ENCODE measurements at places on chromosomes 11 and 22.
A peak's percentile ranks its signal among the peaks of the same experiment; 100 is the strongest.

DNA sequence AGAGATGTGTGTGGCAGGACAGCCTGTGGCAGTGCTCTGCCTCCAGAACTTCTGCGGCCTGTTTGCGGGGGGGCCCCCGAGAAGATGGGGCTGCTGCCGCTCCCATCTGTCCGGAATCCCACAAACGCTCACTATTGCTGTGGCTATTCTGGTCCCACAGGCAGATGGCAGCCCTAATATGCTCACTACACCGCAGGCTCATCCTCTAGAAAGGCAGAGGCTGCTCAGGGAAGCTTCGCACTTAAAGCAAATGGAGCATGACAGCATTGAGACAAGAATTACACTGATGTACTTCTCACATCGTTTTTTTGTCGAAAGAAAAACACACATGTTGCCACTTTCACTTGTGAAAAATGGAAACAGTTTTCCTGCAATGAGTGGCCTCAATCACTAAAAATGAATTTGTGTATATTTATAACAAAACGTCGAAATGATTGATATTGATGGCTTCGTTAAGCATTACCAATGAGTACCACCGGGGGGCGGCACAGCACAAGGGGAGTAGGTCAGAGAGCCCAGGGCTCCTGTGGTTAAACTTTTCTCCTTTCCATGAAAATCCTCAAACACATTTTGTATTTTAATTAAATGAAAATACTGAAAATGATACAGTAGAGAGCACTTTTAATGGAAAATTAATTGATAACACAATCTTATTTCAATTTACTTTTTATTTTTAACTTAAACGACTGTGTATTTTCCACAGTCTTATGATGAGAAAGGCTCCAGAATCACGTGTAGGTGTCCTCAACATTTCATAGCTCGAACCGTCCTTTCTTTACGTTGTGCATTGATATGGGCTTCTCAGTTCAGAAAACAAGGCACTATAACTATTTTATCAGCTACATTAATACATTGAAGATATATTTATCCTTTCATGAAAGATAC, 69.1 kb downstream of the CTTN start:
- DNase-seq, result peak; percentile 35

DNA sequence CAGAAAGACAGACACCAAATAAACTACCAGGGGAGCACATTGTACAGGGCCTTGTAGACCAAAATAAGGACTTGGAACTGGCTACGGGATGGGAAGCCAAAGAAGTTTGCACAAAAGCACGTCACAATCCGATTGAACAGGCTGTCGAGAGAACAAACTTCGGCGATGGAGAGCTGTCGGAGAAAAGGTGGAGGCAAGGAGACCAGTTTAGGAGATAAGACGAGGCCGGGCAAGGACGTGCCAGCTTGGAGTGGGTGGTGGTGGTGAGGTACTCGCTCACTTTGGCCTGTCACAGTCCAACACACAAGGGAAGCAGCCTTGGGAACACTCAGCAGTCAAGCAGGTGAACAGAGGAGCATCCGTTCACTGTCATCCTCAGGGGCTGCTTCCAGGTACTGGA, 19.0 kb downstream of the APOL5 start:
- DNase-seq, result no peak

DNA sequence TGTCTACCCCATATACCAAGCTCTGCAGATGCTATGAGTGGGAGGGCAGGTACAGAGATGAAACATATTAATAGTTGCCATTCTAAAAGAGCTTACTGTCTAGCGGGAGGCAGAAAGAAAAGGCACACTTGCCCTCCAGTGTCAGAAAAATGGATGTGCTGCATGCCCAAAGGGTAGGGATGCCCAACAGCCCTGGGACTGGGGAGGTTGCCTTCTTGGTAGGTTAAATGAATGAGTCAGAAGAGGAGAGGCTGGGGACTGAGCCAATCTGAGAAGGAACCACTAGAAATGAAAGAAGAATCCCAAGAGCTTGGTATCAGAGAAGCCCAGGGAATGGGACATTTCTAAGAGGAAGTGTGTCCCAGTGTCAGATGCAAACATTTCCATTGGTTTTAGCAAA, 1.2 kb downstream of the BIRC3 start:
- DNase-seq, result no peak

- no peak for DNase-seq
These were observed 17.9 kb downstream of the C1QTNF6 start for GRCh38 chr22:37169947-37170688.

- DNase-seq, result no peak
These were observed 607 bp downstream of the DMC1 start for GRCh38 chr22:38569181-38569971.

GRCh38 chr11:45673441-45673840, 8.0 kb upstream of the CHST1 start:
- no peak for DNase-seq

- no peak for DNase-seq
These were observed 2.4 kb downstream of the PGR start for GRCh38 chr11:101127197-101127698.

- DNase-seq, result no peak
These were observed 177.4 kb upstream of the BLID start for GRCh38 chr11:122293296-122294023.

- no peak for DNase-seq
These were observed 71.5 kb downstream of the TYR start for GRCh38 chr11:89249196-89249595.

DNA sequence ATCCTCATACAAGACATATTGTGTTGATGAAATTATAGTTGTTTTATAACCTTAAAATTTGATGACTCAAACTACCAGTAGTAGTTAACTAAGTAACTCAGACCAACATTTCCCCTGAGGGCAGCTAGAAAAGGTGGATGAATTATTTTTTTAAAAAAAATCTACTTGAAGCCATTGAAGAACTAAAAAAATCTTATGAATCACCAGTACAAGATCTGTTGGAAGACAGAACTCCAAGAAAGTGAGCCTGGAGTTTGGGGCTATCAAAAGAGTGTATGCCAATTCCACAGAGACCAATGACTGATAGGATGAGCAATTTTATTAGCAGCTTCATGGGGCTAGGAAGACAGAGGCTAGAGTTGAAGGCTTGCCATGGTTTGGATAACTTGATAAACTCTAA, 72.4 kb downstream of the CYP2R1 start:
- no peak for DNase-seq

DNA sequence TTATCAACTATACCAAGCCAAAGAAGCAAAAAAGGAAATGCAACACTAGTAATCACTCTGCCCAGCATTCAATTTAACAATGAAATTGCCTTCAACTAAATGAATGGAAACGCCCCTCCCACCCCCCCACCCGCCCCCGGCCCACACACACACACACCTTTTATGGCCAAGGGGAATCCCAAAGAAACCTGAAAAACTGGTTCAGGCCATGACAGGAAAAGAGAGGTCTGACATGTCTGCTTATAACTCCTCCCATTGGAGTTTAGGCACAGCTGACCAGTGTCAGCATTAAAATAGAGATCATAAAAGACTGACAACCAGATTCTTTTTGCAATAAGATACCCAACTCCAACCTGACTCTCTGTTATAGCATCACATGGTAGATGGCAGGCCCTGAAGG, 42.6 kb downstream of the ACER3 start:
- no peak for DNase-seq

DNA sequence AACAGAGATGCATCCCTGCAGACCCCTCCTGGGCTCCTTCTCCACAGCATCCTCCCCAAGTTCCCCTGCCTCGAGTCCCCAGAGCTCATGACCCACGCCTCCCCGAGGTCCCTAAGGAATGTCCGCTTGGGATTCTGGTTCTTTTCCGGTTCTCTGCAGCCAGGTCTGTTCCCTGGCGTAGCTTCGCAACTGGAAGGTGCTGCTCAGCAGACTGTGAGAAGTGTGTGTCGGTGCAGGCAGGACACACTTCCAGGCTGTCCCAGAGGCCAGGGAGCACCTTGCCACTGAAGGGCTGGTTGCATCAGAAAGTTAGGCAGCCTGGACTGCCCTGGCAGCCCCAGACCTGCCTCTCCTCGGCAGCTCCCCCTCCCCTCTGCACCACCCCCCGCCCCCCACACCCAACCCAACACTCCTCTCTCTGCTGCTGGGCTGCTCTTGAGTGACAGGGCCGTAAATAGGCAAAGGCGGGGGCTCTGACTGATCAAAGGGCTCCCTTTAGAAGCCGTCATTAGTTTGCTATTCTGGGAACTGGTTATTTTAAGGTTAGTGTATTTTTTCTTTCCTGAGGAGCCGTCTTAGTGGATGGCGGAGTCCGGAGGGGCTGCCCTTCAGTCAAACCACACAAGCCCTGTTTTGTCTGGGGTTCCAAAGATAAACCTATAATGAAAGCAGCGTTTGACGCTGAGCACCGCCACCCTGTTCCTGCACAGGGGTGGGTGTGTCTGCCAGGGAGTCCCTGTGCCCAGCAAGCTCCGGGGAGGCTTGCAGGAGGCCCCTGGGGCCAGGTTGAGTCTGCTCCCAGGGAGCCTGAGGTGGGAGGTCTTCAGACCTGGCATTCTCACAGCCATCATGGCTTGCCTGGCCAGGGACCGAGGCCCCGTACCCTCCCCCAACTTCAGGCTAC, 88.6 kb upstream of the KCNQ1OT1 start:
- DNase-seq, result peak; percentile 84

DNA sequence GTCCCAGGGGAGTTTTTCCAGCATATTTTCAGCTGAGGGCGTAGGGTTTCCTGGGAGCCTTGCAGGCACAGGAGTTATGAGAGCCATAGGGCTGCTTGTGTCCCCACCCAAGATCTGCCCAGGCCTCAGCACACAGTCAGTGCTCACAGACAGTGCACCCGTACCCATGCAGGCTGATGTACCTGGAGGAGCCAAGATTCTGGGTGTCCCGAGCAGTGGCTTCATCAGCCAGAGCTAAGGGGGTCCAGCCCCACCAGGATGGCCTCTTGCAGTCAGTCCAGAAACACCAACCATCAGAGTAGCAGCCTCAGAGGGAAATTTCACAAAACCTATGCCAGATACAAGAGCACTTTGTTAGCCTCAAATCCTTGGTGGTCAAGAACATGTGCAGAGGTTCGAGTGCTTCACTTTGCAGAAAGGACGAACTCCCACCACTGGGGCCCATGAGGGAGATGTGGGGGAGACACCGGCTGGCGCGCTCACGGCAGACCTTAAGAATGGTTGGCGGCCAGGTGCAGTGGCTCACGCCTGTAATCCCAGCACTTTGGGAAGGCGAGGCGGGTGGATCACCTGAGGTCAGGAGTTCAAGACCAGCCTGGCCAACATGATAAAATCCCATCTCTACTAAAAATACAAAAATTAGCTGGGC, 43.8 kb upstream of the RTL6 start:
- DNase-seq, result no peak

DNA sequence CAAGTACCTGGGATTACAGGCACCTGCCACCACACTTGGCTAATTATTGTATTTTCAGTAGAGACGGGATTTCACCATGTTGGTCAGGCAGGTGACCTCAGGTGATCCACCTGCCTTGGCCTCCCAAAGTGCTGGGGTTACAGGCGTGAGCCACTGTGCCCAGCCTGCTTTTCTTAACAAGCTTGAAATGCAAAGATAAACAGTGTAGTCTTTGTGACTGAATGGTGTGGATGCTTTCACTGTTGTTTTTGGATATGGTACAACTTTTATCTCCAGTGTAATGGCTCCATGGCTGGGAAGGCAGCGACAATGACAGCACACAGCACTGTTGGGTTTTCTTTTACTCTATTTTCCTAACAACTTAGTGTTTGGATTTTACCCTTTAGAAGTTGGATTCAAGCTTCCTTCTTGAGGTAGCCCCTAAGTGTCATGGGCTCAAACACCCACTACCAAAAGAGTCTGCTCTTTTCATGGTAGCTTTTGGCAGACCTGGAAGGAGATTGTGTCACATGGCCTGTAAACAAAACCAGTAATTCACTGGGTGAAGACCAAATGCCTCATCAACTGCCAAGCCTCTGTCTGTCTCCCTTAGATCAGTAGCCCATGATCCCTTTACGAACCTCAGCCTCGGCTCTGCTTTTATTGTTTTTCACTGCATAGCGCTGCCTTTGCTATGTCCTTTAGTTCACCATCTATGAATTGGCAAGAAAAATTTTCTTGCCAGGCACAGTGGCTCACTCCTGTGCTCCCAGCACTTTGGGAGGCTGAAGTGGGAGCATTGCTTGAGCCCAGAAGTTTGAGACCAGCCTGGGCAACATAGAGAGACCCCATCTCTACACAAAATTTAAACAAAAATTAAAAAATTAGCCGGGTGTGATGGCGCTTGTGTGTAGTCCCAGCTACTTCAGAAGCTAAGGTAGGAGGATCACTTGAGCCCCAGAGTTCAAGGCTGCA, 6.4 kb downstream of the VPS51 start:
- no peak for DNase-seq

GRCh38 chr22:22687638-22688500, 43.5 kb downstream of the GGTLC2 start:
- peak; percentile 19 for DNase-seq

- DNase-seq, result no peak
These were observed 87.5 kb upstream of the SESN3 start for GRCh38 chr11:95318498-95318897.

GRCh38 chr11:86874304-86875056, 74.1 kb downstream of the PRSS23 start:
- DNase-seq, result no peak

GRCh38 chr11:35214226-35214770, 75.3 kb downstream of the CD44 start:
- DNase-seq, result no peak

DNA sequence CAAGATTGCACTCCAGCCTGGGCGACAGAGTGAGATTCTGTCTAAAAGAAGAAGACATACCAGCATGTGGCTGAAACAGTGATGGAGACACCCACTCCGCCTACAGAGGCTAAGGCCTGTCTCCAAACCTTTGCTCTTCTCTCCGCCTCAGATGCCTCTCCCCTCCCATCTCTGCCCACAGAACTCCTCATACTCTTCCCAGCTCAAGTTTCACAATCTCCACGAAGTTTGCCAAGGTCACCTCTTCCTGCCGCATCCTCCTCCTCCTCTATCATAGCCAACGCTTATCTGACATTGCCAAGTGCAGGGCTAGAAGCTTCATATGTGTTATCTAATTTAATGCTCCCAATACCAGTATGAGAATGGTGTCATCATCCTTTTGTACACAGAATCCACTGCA, 25.9 kb upstream of the FBLN1 start:
- no peak for DNase-seq

DNA sequence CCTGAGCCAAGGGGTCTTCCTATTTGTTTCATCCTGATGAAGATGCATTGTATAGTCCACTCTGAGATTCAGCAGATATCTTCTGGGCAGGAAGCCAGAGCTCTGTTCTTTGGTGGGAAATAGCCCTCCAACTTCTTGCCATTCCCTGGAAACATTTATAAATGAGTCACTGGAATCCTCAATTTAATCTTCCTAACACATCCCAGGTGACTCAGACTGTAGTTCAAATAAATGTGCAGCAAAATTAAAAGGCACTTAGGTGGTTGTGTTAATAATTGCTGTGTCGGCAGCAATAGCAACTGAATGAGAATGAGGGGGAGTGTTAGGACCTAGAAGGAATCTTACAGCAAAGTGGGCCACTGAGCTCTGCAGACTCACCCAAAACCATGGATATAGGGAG, 108.6 kb downstream of the INSC start:
- no peak for DNase-seq

- no peak for DNase-seq
These were observed 5.8 kb upstream of the BUD13 start for GRCh38 chr11:116778556-116778955.

- DNase-seq, result peak; percentile 12
These were observed 19.6 kb downstream of the MACROD1 start for GRCh38 chr11:64146036-64146955.
